Activated CD8-positive, alpha-beta memory T cell treated with anti-CD3 and anti-CD28 coated beads, Interleukin-2, amount 10 ng/mL, durations not matched to agents 7 days and 5 days (primary cell): ENCODE measurements at places on chromosomes 7 and 10. TPM values are rescaled to one million over a fixed set of nuclear protein-coding genes. Genes with fewer than 3 reads are reported as not detected.

DNA sequence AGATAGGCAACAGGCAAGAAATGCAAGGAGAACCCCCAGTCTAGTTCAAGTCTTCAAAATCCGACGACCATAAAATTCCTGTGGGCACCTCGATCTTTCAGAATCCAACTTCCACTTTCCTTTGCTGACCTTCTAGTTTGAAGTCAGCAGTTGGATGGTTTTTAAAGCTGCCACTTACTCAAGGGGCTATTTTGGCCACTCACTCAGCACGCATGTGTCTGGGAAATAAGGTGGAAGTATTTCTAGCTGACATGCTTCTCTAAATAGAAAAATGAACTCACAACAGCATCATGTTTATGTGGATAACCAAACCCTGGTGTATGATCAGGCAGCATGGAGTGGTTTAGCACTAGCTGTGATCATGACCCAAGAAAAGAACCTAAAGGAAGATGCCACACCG lies at the start of gene NRAP:
TSS of gene NRAP (minus strand) at position 134 of the 400 bp plus-strand sequence. CDS start 159 bp downstream, outside the sequence.
- peaks cover 24% of the 10 kb centered on the region for H3K4me1 ChIP-seq
- H3K27ac ChIP-seq: no peak within 1 kb of the TSS
- peaks cover 6% of the 10 kb centered on the region for H3K36me3 ChIP-seq
- no peak for DNase-seq

GRCh38 chr10:43046288-43046991 lies 30.4 kb upstream of the RET start:
- no peaks in the 10 kb centered on the region for H3K36me3 ChIP-seq
- H3K27ac ChIP-seq: no peak overlapping the region
- H3K4me3 ChIP-seq: no peak overlapping the region
- H3K27me3 ChIP-seq: peaks cover 13% of the 10 kb centered on the region
- no peak for DNase-seq

DNA sequence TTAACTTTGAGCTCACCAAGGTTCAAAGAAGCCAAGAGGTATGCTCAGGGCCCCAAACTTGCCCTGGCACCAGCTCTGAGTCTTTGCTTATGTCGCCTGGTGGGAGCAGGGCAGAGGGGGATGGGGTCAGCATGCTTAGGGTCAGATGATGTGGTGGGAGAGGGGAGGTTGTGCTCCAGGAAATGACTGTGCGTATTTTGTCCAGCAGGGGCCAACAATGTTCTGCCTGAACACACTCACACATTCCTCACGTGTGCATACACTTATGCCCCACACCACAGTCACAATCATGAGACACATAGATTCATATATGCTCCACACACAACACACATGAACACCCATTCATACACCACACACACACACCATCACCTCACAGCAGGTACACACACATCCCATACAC lies 4.4 kb upstream of the RAMP3 start:
- DNase-seq: no peak
- H3K27me3 ChIP-seq: peaks cover 31% of the 10 kb centered on the region
- no peaks in the 10 kb centered on the region for H3K36me3 ChIP-seq
- no peak overlapping the region for H3K4me3 ChIP-seq

The TMEM196 gene
- not detected for total RNA-seq

GRCh38 chr7:40876601-40877000 lies 741.8 kb downstream of the SUGCT start:
- H3K36me3 ChIP-seq: no peaks in the 10 kb centered on the region
- H3K4me1 ChIP-seq: no peaks in the 10 kb centered on the region
- no peak for DNase-seq
- no peaks in the 10 kb centered on the region for H3K27me3 ChIP-seq
- no peak overlapping the region for H3K27ac ChIP-seq

DNA sequence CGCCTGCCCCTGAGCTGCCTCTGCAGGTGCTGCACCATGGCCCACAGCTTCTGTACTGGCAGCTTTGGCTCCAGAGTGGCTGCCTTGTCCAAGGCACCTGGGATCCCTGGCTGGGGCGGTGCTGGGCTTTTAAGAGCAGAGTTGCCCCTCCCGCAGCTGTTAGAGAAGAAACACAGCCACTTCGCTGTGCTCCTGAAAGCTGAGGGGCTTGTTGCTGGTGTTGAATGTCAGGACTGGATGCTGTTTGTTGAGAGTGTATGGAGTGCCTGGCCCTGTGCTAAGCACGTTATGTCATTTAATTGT lies 6.2 kb downstream of the FAM241B start:
- H3K36me3 ChIP-seq: no peaks in the 10 kb centered on the region
- H3K4me3 ChIP-seq: no peak overlapping the region
- no peak for DNase-seq
- no peak overlapping the region for H3K27ac ChIP-seq

DNA sequence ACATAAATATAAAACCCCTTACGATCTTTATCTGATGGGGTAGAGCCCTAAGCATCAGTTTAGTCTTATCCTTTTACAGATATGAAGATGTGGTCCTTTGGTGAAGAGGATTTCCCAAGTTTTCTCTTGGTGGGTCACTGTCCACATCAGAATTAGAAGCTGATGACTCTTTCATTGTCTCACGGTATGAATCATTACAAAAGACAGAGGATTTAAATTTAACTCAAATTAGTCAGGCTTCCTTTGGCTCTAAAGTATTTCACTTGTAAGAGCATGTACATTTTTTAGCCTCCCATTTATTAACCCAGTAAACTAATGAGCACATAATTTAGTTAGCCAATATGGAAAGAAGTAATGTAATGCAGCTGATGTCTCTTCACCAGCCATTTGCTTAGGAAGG lies 49.9 kb upstream of the TMEM26 start:
- no peaks in the 10 kb centered on the region for H3K27me3 ChIP-seq
- no peaks in the 10 kb centered on the region for H3K4me1 ChIP-seq
- no peak overlapping the region for H3K27ac ChIP-seq
- H3K36me3 ChIP-seq: no peaks in the 10 kb centered on the region

DNA sequence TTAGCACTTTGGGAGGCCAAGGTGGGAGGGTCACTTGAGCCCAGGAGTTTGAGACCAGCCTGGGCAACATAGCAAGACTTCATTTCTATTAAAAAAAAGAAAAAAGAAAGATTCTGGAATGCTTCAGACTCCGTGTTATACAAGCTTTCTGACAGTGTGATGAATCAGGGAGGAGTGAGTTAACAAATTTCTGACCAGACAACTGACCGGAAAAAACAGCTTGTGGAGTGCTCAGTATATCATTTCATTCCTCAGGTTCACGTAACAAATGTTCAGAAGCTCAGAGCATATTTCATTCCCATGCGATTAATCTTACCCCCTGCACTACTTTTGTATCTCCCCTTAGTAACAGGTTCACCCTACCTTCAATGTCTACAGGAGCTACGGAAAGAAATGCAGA lies 28.6 kb upstream of the TNPO3 start:
- no peak overlapping the region for H3K4me3 ChIP-seq
- no peak for DNase-seq
- no peaks in the 10 kb centered on the region for H3K36me3 ChIP-seq
- peaks cover 16% of the 10 kb centered on the region for H3K27me3 ChIP-seq
- H3K27ac ChIP-seq: no peak overlapping the region
- no peaks in the 10 kb centered on the region for H3K4me1 ChIP-seq

DNA sequence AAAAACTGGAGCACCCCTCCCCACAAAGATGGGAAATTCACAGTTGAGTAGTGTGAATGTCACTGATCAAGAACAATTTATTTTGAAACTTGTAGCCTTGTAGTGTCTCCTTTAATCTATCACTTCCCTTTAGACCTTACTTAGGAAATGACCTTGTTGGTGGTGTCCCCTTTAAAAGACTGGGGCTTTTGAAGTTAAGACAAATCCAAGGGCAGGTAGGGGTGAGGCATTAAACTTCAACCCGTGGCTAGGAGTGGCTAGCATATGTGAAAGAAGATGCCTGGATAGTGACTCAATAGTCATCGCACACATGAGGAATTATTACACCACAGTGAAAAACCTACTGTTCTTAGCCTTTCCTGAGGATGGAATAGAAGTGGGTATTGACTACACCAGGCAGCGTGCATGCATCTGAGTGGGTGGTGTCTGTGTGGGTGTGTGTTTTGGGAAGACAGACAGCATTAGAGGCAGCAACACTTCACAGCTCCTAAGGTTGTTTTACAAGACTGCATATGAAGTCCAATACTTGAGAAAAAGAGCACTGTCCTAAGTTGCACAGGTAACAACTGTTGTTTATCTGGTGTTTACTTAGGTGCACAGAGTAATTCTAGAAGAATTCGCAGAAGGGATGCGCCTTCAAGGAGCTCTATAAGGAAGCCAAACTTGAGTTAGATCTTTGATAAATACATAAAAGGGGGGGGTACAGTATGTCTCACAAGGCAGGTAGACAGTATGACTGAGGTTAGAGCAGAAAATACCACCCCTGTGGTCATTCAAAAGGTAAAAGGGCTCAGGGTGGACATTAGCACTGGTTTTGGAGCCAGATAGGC lies 32.9 kb downstream of the ABLIM1 start:
- peaks cover 13% of the 10 kb centered on the region for H3K36me3 ChIP-seq
- H3K4me1 ChIP-seq: peaks cover 28% of the 10 kb centered on the region
- H3K27me3 ChIP-seq: peaks cover 23% of the 10 kb centered on the region
- no peak overlapping the region for H3K4me3 ChIP-seq
- no peak overlapping the region for H3K27ac ChIP-seq
- DNase-seq: no peak
